ENCODE measurements at places on chromosomes 1 and 21.

- DNase-seq, result peak; percentile 96
Observed at GRCh38 chr1:55310505-55310971, 95.4 kb upstream of the USP24 start.

DNA sequence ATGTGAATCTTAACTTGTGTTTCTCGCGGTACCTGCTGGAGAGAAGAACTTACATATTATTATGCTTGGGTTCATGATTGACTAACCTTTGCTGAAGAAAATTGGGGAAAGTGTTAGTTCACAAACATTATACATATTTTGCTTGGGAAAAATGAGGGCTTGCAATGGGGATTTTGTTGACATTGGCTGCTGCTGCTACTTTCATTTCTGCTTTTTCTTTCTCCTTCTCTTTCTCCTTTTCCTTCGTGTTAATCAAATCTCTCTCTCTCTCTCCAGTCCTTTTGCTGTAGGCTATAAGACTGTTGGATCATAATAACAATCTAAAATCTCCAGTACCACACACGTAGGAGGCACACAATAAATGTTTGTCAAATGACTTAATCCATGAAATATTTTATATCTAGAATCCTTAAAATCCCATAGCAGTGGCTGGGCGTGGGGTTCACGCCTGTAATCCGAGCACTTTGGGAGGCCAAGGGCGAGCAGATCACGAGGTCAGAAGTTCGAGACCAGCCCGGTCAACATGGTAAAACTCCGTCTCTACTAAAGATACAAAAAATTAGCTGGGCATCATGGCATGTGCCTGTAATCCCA, 23.0 kb downstream of the IRF2BP2 start:
- no peak for DNase-seq

GRCh38 chr1:62720946-62721554, 32.9 kb upstream of the DOCK7 start:
- DNase-seq, result no peak

DNA sequence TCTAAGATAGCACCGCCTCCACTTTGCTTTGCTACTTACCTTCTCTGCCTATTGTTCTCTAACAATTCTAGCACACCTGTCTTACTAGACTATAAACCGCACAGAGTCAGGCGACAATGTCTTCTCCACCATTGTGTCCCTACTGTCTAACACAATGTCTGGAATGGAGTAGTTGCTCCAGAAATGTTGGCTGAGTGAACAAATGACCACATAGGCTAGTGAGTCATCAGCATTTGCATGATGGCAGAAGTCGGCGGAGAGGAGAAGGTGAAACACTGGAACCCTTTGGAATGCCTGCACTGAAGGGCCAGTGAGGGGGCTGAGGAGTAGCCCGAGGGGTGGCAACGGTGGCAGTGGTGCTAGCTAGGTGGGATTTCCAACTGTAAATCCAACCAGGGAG, 14.0 kb upstream of the PABPC4 start:
- DNase-seq, result no peak

- DNase-seq, result no peak
Observed at GRCh38 chr1:82042306-82043060, 241.7 kb downstream of the ADGRL2 start.

DNA sequence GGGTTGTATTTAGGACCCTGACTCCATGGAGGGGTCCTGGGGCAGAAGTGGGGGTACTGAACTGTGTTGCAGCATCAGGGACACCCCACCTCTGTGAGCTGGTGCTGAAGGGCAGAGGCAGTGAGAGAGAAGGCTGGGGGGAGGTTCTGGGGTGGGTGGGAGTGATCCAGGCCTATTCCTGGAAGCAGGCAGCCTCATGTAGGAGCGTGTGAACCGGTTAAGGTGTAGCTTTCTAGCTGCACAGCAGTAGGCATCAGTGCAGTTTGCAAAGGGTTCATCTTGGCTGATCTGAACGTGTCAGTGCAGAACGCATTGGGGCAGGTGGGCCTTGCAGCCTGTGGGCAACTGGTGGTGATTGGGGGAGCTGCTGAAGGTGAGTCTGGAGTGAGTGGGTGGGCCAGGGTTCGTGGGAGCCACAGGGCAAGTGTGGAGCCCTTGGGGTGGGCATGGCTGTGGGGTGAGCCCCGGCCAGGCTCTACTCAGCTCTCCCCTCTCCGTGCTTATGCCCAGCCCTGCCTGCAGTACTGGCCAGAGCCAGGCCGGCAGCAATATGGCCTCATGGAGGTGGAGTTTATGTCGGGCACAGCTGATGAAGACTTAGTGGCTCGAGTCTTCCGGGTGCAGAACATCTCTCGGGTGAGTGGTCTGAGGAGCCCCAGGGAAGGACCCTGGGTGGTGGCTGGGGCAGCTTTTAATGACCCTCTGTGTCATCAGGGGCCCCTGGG, 86.7 kb downstream of the PTPRU start:
- DNase-seq, result no peak

DNA sequence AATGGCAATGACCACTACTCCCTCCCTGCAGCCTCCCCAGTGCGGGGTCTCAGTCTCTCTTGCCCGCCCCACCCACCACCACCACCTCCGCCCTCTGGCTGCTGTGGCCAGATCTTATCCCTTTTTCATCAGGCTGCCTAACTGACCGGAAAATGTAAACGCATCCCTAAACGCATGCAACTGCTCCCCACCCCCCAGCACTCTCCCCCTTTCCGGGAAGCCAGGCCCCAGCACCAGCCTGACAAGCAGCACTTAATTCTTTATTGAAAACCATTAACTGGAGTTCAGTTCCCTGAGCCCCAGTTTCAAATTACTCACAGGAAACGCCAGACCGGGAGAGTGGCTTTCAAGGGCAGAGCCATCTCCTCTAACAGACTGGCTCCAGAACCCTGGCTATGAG, 147.7 kb downstream of the DMRTA2 start:
- no peak for DNase-seq

DNA sequence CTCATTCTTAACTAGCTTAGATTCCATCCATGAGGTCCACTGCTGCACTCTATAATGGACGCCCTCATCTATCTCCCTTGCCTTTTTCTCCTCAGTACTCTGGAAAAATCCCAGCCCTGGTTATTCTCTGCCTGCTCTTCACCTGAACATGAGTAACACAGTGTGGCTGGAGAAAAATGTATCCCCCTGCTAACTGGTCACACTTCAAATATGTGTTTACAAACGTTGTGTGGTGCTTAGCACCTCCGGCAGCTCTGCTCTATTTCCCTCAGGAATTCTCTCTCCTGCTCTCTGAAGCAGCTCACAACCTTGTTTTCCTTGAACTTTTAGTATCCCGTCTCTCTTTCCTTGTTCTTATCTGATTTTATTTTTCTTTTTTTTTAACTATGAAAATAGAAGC, 4.1 kb downstream of the SCCPDH start:
- no peak for DNase-seq

DNA sequence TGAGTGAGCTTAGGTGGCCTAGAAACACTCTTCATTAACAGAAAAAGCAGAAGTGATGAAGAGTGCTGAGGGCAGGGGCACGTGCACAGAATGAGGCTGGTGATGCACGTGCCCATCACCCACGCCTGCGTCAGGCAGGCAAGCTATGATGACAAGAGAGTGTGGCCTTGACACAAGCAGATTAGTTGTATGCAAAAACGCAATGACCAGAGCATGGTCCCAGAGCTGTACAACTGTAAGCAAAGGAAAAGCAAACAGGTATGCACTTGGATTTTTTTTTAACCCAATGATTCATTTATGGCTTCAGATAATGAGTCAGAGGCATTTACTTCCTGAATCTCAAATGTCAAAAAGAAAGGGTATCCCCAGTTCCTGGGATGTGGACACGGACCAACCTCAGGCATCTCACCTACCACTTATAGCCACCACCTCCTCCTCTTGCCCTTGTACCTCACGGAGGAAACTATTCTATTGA, 9.1 kb upstream of the TMEM61 start:
- DNase-seq, result no peak

GRCh38 chr1:26283871-26284596, 4.1 kb downstream of the SH3BGRL3 start:
- DNase-seq, result no peak

DNA sequence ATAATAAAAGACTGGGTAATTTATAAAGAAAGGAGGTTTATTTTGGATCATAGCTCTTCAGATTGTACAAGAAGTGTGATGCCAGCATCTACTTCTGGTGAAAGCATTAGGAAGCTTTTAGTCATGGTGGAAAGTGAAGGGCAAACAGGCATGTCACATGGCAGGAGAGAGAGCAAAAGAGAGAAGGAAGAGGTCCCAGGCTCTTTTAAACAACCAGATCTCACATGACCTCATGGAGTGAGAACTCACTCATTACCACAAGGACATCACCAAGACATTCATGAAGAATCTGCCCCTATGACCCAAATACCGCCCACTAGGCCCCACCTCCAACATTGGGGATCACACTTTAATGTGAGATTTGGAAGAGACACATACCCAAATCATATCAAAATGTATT, 10.0 kb downstream of the RPTN start:
- no peak for DNase-seq

DNA sequence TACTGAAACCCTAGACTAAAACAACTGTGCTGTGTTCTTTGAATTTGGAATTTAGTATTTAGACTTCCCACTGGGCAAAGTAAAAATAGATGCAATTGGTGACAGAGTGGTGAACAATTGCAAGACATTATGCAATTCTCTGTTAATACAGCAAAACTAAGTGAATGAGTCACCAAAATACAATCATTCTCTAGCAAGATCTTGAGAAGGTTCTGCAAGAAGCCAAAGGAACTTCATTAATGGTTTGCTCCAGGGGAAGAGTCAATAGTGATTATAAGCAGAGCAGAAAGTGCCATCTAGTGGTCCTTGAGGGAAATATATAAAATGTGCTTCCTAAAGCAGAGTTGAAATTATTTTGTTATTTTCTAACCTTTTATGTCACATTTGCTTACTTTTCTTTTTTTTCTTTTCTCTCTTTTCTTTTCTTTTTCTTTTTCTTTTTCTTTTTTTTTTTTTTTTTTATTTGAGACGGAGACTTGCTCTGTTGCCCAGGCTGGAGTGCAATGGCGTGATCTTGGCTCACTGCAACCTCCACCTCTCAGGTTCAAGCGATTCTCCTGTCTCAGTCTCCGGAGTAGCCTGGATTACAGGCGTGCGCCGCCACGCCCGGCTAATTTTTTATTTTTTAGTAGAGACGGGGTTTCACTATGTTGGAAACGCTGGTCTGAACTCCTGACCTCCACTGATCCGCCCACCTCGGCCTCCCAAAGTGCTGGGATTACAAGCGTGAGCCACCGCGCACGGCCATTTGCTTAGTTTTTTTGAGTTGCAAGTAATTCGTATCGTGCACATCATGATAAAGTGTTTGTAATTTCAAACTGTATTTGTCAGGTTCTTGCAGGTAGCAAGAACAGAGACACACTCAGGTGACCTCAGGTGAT, 99.2 kb downstream of the CTH start:
- DNase-seq, result peak; percentile 87

- DNase-seq, result no peak
Observed at GRCh38 chr1:186905561-186905960, 76.8 kb downstream of the PLA2G4A start.

DNA sequence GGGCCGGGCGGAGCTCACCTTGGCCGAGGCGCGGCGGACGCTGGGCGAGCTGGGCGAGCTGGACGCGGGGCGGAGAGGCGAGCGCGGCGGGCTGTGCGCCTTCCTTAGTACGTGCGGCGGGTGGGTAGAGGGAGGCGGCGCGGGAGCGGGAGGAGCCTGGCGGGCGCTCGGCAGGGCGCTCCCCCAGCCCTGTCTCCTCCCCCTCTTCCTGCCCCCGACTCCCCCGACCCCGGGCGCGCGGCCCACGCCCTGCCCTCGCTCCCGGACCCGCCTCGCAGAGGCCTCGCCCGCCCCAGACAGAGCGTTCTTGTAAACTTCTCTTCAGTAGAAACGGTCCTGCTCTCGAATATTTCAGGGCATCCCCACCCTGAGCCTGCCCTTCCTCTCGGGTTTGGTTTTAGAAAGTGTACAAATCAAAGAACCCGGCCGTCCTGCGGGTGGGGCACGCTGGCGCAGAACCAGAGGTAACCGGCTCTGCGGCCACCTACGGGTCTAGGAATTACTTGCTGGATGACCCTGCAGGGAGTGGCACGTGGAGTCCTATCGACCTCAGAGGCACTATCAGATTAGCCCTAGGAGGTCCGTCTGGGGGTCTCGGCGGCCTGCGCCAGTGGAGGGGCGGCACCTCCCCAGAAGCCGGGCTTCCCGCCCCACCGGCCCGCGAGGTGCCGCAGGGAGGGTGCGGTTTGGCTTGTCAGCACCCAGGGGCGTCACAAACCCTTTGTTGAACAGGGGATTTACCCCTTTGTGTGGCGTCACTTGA, at the start of gene S100A10:
Gene S100A10, minus strand, starts transcription at position 126 of the 763 bp plus-strand sequence. CDS start 7,629 bp downstream, outside the sequence.
- no peak for DNase-seq

DNA sequence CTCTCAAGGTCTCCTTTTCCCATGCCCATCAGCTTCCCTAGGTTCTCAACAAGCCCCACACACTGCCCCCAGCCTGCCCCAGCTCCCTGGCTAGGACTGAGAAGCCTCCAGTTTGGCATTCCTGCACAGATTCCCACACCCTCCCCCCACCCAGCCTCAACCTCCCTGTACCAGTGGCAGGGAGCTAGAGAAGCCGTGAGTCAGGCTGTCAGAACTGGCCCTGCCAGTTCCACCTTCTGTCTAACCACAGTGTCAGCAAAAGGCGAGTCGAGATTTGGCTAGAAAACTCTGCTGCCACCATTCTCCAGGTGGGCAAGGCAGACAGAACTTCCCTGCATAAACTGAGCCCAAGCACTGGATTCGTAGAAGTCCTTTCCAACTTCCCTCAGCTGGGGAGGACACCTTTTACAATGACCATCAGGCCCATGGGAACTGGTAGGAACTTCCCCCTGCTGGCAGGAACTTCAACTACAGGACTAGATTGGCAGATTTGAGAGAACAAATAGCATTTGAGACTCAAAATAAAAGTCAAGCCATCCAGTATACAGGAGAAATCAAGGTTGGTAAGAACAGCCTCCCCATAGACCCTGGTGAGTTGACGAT, 31.0 kb downstream of the TNNT2 start:
- peak; percentile 21 for DNase-seq

DNA sequence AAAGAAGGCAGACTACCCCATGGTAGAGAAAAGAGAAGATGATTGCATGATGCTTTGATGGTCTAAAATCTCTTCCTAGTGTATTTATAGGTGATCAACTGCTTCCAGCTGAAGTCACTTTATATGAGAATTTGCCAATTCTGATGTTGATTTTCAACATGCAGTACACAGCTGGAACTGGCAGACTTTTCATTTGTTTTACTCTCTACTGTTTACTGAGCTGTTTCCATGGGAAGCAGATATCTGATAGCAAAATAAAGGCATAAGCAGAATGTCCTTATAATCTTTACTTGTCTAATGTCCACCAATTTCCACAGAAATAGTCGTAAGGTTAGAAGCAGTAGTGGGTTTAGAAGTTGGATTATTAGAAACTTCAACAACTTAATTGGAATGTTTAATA, 74.9 kb downstream of the SYDE2 start:
- DNase-seq, result no peak

- DNase-seq, result no peak
Observed at GRCh38 chr1:13662493-13662892, 37.5 kb upstream of the PRDM2 start.

Measured in AG04450 (cell line).